Stimulated activated CD8-positive, alpha-beta memory T cell treated with anti-CD3 and anti-CD28 coated beads, Interleukin-12 subunit alpha, Interleukin-12 subunit beta, amount 100 ng/mL, for 4 hours (primary cell): ENCODE measurements at places on chromosomes 3 and 15.

DNA sequence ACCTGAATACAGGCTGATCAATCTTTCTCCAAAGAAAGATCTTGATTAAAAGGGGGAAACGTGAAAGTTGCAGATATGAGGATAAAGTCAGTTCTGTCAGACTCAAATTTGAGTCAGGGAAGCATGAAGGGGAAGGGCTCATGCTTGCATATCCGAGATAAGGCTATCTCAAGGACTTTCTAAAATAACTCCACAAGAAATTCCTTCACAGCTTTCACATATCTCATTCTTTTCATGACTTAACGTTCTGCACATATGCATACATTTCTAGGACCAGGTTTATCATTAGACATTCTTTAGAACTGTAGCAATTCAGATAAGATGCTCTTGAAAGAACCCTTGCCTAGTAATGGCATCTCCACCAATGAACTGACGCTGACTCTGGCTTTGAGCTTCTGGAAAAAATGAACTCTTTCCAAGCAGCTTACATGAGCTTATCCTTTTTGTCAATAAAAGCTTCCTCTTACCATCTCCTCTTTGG, 15.9 kb downstream of the SH3GL3 start:
- no peak for DNase-seq

DNA sequence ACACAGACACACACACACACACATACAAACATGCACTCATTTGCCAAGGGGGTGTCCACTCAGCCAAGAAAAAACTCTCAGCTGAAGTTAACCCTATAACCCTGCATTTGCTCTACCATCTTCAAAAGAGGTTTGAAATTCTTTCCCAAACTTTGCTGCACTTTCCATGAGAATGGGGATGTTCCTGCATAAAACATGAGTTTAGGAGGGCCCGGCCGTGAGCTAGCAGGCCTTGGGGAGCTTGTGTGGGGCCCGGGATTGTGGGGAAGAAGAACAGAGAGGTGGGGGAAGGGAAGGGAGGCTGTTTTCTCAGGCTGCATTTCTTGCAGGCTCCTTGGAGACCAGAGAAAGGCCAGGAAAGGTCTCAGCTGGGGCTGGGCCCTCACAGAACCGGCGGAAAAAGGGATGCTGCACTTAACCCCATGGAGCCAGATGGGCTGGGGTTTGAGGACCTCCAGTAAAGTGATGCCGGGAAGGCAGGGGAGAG, 40.8 kb downstream of the SEMA5B start:
- no peak for DNase-seq

GRCh38 chr3:79257791-79258190, 510.0 kb downstream of the ROBO1 start:
- no peak for DNase-seq

- no peak for DNase-seq
These were observed 41.9 kb downstream of the NOX5 start for GRCh38 chr15:69056365-69056764.

GRCh38 chr15:66388043-66388363, 1.3 kb downstream of the MAP2K1 start:
- DNase-seq = no peak

DNA sequence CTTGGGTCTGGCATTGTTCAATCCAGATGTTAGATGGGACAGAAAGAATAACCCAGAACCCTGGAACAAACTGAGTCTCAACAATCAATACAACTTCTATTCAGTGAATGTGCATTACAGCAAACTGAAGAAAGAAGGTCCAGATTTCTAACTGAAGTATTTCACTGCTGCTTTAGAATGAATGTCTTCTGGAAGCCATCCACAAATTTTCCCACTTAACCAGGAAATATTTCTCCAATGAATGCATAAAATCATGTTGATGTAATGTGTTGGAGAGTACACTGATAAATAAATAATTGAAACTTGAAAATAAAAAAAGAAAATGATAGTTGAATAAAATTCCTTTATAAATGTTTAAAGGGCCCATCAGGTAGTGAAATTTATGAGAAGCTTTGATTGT, 658.6 kb downstream of the ZBBX start:
- no peak for DNase-seq

DNA sequence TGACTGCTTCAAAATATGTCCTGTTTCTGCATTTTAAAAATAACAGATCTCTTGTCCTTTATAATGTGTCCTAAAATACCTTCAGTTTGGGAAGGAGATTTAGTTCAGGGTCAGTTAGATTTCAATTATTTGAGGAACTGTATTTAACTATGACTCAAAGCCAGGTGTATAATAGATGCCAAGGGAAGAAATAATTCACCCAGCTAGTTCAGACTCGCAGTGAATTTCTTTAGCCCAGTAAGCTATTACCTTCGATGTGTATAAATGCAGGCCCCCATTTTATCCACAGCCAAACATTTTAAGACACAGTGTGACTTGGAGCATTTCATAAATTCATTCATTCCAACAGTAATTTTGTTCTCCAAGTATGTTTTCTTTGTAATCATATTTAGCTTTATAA, 458.0 kb downstream of the ZNF385D start:
- DNase-seq = no peak

DNA sequence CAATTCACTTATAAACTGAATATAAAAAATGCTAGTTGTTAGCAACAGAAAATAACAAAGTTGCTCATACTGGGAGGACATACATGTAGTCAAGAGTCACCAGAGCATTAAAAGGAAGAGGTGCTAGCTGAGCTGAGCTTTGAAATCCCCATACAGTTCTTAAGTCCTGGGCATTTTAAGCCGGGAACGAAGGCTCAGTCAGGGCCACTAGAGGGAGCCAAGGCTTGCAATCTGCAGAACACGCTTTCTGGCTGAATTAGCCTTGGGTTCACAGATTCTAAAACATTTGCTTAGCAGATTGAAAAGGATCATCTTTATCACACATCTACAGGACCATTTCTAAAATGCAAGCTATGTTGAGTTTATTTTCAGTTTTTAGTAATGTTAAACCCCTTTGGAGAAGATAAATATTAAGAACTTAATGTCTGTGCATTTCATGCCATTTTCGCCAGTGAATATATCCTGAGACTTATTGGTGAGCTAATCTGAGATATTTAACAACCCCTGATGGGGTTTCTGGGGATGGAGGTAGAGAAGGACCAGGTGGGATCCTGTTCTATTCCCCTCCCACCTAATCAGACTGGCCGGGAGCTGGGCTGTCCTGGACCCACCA, 26.3 kb upstream of the MNS1 start:
- DNase-seq = peak; percentile 4
